ENCODE measurements at places on chromosomes 5 and 9.

GRCh38 chr5:107085572-107085971 is 585.2 kb downstream of the EFNA5 start:
- no peak for DNase-seq

DNA sequence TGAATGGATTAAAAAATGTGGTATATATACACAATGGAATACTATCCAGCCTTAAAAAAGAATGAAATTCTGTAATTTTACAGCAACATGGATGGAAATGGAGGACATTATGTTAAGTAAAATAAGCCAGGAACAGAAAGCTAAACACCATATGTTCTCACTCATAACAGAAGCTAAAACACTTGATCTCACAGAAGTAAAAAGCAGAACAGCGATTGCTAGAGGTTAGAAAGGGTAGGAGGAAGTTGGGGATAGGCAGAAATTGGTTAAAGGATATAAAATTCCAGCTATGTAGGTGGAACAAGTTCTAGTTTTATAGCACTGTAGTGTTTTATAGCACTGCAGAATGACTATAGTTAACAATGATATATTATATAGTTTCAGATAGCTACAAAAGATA is 15.8 kb downstream of the MARCHF3 start:
- no peak for DNase-seq

GRCh38 chr9:137807721-137808703 is 69.6 kb upstream of the CACNA1B start:
- DNase-seq, result no peak

GRCh38 chr5:15794052-15794985 is 294.3 kb downstream of the FBXL7 start:
- DNase-seq, result no peak

DNA sequence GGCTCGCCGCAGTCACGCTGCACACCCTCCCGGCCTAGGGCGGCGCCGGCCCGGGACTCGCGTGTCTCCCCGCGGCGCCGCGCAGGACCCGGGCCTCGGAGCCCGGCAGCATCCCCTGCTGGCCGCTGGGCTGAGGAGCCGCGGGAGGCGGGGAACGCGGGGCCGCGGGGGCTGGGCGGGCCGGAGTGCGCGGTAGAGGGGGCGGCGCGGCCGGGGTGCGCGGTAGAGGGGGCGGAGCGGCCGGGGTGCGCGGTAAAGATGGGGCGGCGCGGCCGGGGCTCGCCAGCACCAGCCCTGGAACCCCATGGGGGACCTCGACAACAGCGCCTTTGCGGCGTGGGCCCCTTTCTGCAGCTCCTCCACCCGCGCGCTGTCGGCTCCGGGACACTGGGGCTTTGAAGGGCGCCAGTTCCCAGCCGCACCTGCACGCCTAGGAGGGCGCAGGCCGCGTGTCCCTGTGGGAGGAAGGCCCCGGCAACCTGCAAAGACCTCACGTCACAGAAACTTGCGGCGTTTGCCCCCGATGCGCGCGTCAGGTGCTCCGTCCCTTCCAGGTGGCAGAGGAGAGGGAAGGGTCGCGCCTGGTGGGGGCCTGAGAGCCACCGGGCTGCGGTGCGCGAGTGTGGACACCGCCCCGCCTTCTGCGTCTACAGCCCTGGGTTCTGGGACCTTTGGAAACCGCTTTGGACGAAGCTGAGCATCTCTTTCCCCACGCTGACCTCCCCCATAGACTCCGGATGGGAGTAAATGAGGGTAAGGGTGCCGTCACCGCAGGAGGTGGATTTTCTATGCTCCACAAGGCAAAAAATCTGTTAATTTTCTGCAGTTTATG is 49.6 kb downstream of the NSUN2 start:
- DNase-seq, result peak; percentile 74

GRCh38 chr9:112159781-112160180 is 15.3 kb downstream of the SUSD1 start:
- no peak for DNase-seq

GRCh38 chr9:13284011-13284410 is 4.5 kb upstream of the MPDZ start:
- no peak for DNase-seq

DNA sequence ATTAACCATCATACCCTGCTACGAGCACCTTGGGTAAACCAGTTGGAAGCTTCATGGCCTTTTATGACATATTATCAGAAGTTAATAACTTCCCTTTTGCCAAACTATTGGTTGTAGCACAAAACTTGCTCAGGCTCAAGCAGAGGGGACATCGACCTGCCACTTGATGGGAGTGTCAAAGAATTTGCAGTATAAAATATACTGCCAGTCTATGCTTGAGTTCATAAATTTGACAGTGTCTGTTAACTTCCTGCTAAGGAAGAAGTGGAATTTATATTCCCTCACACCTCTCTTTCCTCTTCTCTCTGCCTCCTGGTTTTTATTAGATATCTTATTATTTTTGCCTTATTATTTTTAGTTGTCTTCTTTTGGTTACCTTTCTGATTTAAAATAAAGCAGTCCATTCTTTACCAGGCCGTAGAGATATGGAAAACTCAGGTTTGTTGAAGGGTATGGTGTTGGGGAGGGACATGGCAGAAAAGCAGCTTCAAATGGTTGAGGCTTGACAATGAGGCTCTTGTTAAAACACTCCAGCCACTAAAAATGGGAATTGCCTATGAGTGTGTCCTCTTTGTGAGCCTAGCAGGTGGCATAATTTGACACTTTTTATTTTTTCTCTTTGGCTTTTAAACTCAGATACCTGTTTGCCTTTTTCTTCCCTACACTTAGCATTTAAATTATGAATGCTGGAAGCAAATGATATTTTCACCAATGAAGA is 298.0 kb downstream of the DOCK8 start:
- no peak for DNase-seq

- DNase-seq, result no peak
Observed at GRCh38 chr9:134959971-134960310, 42.2 kb upstream of the FCN1 start.

GRCh38 chr9:107878462-107878861 is 388.9 kb upstream of the KLF4 start:
- no peak for DNase-seq

- DNase-seq, result no peak
Observed at GRCh38 chr5:142072488-142072887, 36.1 kb upstream of the NDFIP1 start.

Measured in NCI-H146 (cell line).